GF-D8 (cell line): ENCODE measurements at places on chromosomes 7 and 10.

DNA sequence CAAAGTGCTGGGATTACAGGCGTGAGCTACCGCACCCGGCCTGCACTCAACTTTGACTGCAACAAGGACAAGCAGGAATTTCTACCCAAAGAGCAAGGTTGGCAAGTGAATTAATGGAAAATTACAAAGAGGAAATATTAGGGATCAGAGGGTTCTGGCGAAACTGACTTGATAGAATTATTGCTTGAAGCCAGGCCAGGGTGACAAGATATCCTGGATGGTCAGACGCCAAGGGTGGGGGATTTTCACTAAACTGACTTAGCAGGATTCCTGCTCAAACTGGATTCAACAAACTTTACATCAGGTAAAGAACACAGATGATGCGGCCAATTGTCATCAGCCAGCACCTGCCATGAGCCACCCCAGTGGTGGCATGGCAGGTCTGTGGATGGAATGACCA is 603.6 kb upstream of the MGMT start:
- no peak for DNase-seq

DNA sequence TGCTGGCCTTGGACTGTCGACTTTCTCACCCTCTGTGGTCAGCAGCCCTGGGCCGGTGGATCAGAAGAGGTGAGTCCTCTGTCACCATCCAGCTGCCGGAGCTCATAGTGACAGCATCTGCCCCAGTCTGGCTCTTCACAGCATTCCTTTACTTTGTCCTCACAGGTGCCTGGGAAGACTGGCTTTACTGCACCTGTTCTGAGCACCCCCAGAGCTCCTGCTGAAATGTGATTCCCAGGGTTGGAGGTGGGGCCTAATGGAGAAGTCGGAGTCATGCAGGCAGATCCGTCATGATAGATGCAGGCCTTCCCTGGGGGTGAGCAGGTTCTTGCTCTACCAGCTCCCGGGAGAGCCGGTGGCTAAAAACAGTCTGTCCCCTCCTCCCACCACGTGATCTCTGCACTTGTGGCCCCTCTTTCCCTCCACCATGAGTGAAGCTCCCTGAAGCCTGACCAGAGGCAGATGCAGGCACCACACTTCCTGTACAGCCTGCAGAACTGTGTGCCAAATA is 171.5 kb downstream of the ZMYND11 start:
- no peak for DNase-seq

DNA sequence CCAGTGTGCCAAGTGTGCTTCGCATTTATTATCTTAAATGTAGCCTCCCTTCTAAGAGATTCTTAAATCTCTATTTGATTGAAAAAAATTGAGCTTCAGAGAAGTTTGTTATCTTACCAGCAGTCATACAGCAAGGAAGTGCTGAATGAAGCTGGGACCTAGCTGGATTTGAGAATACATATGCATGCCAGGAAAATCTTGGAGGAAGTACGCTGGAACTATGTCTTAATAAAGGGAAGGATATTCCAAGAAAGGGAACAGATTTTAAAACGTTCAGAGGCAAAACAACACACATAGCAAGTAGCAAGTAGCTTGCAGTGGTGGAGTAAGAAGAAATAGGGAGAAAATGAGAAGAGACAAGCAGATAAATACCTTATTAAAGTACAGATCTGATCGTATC is 1.5 kb downstream of the CFAP70 start:
- DNase-seq: no peak

- no peak for DNase-seq
Measured at GRCh38 chr10:3255075-3255474, 82.5 kb upstream of the PITRM1 start.

- DNase-seq: no peak
Measured at GRCh38 chr10:56181607-56182006, 179.5 kb downstream of the ZWINT start.

DNA sequence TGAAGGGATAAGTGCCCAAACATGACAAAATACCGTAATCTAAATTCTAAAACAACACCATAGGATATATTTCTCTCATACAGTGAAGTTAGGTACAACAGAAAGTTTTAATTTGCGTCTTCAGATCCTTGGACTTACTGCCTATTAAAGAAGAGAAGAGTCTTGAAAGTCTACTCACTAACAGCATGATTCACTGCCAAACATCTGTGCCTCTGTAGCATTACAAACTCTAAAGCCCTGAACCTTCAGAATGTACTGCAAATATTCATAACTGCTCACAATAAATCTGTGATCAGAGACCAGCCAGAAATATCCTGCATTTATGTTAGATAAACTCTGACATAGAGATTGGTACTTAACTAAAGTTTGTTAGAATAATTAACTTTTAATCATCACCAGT is 365.3 kb downstream of the PARD3 start:
- DNase-seq: no peak

DNA sequence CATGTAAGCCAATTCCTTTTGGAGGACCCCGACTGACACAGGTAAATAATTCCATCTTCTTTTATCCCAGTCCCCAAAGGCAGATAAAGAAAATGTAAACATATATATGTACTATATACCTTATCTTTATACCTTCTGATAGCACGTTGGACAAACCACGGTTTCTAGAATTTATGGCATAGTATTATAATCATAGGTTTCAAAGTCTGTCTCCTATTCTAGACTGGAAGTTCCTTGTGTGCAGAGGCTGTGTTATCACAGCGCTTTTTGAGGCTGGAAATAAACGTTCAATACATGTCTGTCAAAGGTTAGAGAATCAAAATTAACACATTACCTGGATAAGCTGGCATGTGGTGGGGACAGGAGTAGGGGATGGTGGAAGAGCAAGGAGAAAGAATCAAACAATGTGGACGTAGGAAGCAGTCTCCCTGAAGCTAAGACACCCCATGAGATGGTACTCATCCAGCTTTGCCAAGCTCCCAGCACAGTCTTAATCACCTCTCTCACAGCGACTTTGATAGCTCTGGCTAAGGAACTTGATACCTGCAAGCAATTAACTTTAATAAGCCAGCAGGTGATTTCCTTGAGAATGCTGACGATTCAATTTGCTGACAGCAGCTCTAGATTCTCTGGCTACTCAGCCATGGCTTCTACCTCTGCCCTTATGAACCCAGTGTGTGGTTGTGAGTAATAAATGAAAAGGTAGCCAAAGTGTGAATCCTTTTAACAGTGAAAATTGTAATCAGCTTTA is 208.4 kb upstream of the LRRTM3 start:
- no peak for DNase-seq

DNA sequence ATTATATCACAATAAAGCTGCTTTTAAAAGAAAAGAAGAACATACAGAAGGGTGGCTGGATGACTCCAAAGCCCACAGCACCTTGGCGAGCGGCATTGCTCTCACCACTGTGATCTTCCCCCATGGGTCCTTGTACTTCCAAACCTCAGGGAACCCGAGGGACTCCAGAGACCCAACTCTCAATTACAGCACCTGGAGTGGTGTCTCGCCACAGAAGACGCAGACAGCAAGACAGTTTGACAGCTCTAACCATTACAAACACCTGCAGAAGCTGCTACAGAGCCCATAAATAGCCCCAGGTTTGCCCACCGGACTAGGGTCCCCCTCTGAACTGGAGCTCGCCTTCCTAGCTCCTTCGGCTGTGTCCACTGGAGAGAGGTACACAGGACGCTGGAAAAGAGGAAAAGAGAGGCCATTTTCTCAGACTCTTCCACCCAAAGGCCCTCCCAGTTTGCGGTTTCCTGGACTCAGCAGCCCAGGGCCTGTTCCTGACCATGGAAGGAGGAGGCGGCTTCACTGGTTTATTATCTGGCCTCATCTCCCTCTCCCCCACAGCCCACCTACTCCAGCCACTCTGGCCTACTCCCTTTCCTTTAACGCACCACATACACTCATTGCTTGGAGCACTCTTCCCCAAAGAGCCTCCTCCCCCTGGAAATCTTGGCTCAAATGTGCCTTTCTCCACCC is 1.9 kb downstream of the PIK3AP1 start:
- peak; percentile 67 for DNase-seq

- DNase-seq: peak; percentile 12
Measured at GRCh38 chr10:86017841-86018734, 348.5 kb downstream of the GRID1 start.

- no peak for DNase-seq
Measured at GRCh38 chr10:3493621-3494020, 291.4 kb downstream of the KLF6 start.

DNA sequence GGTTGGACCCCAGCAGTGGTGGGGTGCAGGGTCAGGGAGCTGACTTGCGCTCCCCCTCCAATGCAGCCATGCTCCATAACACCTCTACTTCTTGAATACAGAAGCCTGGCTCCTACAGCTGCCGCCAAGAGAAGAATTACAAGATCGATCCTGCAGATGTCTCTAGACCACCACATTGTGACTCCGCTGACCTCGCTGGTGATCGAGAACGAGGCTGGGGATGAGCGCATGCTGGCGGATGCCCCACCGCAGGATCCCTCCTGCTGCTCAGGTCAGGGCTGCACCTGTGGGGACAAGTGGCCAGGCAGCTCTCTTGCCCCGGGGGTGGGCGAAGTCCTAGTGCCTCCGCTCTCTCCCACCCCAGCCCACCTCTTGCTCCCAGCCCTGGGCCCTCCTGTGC is 31.7 kb downstream of the ITIH2 start:
- DNase-seq: no peak

DNA sequence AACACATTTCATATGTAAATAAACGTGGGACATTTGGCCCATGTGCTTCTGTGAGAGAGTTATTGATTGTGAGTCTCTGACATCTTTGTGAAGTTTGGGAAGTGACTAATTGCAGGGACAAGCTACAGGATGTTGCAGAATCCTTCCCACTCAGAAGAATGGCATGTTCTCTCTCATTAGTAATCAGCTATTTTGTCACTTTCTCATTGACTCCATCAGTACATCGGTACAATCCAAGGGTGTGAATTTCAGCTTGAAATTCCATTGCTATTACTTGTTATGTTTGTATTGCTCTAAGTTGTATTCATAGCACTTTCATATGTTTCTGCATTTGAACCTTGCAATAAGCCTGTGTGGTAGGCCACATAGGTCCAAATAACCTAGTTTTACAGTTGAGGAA is 100.0 kb upstream of the KCNMA1 start:
- DNase-seq: no peak

DNA sequence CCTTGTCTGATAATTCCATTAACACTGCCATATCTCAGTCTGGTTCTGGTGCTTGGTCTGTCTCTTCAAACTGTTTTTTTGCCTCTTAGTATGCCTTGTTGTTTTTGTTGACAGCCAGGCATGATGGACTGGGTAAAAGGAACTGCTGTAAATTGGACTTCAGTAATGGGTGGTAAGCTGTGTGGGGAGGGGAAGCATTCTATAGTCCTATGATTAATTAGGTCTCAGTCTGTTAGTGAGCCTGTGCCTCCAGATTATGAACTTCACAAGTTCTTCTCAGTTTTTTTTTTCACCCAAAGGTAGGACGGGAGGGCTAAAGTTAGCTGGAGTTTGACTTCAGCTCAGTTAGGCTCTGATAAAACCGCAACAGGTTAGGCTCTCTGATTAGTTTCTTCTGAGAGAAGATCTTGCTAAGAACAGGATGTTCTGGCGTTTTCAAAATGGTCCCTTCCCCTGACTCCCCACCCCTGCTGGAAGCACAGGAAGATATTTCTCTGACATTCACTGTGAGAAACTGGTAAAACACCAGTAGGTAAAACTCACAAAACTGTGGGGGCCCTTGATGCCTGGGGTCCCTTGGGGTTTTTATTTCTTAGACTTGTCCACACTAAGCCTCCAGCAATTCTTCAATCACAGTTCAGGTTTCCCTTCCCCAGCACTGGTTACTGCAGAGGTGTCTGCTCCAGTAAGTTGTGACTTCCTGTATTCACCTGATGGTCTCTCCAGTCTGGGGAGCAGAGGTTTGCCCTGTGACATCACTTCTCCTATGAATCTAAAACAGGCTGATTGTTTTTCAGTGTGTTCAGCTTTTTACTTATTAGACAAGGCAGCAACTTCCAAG is 43.3 kb upstream of the CCDC71L start:
- no peak for DNase-seq

DNA sequence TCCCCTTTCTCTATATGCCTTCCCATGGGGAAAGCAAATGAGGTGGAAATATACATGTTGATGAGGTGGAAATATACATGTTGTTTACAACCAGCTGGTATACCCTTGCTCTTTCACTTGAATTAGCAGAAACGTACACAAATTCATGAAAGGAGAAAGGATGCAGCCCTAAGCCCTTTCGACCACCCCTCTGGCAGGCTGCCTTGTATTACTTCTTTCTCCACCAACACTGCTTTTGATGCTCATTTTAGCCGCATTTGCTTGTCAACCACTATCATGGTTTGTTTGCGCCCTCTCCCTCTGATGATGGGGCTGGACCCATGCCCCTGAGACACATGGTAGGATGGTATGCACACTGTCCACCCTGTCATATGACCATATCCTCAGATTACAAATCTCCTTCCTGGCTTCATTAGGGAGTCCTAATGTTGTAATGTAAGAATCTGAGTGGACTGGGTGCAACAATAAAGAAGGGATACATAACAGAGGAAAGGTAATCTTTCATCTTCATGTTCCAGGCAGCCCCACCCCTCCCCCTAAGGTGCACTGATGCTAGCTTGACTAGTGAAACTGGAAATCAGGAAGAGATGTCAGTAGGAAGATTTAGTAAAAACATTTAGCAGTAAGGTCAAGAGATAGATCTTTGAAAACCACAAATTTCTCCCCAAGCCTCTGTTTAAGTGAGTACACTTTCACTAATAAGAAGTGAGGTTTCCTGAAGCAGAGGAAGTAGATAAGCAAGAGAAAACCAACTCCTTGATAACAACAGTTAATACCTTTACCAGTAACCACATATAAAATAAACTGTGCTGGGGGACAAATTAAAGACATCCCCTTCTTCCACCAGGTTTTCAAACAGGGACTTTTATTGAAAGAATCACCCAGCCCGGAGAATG is 536.8 kb upstream of the NRP1 start:
- no peak for DNase-seq

GRCh38 chr10:129706081-129706480 is 239.0 kb downstream of the MGMT start:
- no peak for DNase-seq

DNA sequence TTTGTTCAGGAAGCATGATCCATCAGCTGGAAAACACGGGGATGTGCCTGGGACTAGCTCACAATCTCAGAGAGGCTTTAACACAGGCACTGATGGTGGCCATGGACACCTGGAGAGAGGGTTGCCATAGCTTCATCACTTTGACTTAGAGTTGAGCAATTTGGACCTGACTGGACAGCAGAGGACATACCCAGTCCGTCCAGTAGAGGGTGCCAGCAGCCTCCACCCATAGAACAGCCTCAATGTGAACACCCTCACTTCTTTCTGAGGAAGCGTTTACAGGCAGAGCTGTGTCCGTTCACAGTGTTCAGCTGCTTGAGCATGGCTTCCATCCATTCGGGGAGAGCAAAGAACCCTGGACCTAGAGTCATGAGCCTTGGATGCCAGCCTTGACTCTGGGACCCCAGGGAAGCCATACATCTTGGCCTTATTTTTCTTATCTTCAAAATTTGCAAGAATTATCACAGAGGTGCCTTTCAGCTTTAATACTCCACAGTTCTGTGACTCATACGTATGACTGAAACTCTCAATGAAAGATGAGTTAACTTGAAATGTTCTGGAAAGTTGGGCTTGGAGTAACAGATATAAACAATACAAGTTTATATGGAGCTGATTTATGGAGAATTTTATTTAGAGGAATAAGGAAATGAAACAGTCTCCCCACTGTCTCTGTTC is 302.9 kb upstream of the PODXL start:
- no peak for DNase-seq
